Stimulated activated CD8-positive, alpha-beta memory T cell treated with anti-CD3 and anti-CD28 coated beads, Interleukin-4, amount 100 ng/mL, for 4 hours (primary cell): ENCODE measurements at places on chromosomes 4 and X.

DNA sequence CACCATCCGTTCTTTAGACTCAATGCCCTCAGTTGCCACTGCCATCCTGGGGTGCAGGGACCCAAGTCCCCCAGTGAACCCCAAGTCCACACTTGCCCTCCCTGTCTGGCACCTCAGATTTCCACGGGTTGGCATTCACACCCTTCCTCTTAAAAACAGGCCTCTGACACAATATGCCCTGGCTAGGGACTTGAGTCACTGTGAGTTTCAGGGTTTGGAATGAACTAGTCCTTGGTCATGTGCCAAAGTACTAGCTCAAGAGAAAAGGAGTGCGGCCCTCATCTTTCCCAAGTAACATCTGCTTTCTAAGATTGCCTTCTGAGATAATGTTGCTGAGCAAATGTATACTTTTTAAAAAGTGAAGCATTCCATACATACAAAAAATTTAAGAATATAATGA, 134.0 kb downstream of the MID1 start:
- no peak for DNase-seq

GRCh38 chrX:13074297-13075262, 30.2 kb upstream of the FAM9C start:
- DNase-seq = no peak

DNA sequence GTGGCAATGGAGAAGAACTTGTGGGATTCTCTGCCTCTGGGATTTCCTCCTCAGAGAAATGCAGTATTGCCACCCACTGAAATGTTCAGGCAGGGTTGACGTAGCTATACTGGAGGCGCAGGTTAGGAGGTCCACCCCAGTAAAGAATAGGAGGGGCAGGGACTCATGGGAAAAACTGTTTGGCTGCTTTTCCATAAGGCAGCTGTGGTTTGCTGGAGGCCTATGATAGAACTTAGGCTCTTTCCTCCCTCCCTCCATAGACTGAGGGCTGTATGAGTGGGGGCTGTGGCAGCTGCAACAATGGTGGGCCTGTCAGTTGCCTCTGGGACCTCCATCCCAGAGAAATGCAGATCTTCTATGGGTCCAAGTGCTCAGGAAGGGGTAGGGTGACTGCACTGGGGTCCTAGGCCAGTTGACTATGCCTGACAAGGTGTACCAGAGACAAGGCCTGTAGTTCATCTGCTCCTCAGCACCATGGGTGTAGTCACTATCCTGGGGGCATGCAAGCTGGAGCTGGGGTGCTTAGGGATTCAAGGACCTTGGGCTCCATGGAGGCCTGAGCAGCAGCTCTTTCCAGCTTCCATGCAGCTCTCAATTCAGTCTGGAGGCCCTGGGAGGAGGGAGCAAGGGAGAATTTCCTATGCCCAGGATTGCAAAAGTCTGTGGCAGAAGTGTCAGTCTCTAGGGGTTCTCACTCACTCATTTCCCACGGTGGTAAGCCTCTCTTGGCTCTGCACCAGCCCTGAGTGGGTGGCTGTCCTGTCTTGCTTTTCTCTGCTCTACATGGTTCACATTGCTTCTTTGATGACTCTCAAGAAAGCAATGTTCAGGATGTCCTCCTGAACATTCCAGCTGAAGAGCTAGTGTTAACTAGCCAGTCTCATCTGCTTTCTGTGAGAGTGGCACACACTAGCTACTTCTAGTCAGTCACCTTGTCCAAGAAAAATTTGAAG, 353.0 kb downstream of the IDS start:
- DNase-seq = no peak

DNA sequence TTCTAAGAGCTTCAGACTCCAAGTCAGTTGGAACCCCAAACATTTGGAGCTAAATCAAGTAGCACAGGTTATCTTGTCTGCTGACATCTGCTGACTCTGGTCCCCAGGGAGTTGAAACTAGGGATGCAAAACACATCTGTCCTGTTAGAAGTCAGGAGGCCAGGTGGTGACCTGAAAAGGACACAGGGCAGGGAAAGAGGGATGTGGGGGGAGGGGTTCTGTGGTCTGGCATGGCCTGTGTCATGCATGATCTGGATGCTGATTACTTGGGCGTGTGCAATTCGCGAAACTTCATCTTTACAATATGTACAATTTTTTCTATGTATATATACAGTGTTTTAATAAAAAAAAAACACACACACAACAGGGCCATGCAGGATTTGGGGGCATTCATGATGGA, 55.3 kb downstream of the FHDC1 start:
- DNase-seq = no peak

DNA sequence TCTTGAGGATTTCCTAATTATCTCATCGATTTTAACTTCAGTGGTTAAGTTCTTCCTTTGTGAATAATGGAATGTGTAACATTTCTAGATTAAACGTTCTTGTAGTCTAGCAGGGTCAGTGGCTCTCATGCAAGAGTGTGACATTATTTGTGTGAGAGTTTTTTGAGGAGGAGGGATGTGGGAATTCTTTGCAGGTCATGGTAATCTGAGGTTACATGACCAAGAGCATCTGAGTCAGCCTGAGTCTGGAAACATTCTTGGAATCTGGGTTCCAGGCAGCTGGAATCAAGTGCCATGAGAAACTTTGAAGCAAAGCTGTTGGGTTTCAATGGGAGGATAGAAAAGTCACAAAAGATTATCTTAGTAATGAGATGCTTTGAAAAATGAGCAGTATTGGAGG, 49.5 kb downstream of the GK start:
- no peak for DNase-seq

DNA sequence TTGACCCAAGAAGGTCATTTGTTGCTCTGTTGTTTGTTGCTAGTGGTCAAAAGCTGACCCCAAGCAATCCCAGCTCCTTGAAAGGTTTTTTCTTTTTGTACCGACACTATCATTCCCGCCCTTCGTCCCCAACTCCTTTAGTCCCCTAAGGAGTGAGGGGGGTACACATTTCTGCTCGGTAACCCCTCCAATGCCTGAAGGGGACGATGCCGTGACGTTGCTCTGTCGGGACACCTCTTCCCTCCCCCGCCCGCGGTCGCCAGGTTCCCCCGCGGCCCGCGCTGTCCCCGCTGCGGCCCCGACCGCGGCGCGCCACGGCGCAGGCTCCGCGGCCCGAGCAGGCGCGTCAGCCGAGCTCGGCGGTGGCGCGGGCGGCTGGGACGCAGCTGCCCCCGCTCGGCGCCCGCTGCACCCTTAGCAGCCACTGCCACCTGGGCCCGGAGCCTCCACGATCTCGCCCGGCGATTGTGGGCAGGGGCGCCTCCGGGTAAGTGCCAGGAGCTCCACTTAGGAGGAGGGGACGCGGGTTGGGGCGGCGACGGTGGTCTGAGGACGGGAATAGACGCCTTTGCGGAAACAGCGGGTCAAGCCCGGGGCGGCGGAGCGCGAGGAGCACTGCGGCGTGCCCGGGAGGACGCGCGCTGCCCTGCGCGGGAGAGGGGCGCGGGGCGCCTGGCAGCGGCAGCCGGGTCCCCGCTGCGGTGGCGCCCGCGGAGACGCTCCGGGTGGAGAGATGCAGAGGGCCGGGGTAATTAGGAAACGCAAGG, at the start of gene GLRB:
Gene GLRB (plus strand): TSS at position 340 of the 767 bp plus-strand sequence. CDS start 1,875 bp downstream, outside the sequence.
- no peak for DNase-seq

DNA sequence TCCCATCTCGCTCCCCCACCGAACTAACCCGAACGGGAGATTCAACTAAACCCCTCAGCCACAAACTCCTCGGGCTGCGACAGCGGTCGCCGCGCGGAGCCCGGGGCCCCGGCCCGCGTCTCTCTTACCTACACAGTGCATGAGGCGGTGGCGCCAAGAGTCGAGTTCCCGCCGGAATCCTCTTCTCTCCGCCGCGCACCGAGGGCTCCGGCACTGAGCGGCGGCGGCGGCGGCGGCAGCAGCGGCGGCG, 160 bp downstream of the LCORL start:
- no peak for DNase-seq

GRCh38 chr4:67634741-67635140, 66.2 kb downstream of the UBA6 start:
- DNase-seq = no peak

DNA sequence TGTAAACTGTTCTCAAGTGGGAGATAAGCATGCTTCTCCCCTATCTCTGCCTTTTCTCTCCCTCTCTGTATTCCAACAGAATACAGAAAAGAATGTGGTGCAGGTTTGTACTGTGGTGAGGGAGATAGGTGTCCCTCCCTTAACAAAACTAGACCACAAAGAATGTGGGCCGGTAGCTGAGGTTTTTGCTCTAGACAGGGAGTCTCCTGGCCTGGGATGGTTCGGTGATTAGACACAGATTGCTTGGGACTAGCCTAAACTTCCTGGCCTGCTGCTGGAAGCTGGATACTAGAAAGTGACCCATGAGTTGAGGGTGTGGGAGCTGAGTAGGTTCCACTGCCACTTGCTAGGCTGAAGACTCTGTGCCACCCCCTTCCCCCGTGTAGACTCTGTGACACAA, 143.0 kb downstream of the CXXC4 start:
- DNase-seq = no peak

- DNase-seq = no peak
Measured at GRCh38 chr4:179605196-179605595, 2163.0 kb upstream of the AGA start.

GRCh38 chrX:133415276-133416105, at the start of gene GPC4:
GPC4 (minus strand) TSS chrX:133415489; CDS start chrX:133414965, 524 bp downstream.
- no peak for DNase-seq

GRCh38 chr4:154276496-154276895, 215.1 kb downstream of the DCHS2 start:
- no peak for DNase-seq

DNA sequence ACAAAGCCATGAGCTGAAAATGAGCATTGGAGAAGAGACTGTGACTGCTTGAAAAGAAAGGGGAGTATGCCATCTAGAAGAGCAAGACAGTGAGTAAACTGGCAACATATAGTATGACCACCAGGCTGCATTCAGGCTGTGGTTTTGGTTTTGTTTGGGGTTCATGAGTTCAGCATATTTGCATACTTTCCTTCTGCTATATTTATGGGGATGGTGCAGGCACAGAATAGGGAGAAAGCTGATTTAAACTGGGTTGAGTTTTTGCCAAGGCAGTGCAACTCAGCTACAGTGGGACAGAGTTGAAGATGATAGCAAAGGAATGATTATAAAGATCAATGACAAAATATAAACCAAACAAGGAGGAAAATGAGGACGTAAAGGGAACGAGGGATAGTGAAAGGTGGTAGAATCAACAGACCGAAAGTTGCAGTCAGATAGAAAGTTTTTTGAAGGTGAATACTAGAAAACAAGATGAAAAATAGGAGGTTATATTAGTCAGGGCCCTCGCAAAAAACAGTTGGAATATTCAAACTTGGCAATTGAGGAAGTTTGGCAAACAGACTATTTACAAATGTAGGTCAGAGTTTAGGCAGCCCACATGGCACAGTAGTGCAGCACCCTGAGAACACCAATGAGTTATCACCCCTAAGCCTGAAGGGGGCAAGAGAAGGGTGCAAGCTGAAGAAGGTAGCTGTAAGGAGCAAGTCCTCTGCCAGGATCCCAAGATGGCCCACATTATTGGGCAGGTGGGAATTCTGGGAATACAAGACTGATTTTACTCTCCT, 114.8 kb upstream of the MAP9 start:
- no peak for DNase-seq

- DNase-seq = no peak
Measured at GRCh38 chrX:124117325-124117724, 155.8 kb downstream of the STAG2 start.

- DNase-seq = no peak
Measured at GRCh38 chrX:41258871-41259270, 75.1 kb upstream of the DDX3X start.

DNA sequence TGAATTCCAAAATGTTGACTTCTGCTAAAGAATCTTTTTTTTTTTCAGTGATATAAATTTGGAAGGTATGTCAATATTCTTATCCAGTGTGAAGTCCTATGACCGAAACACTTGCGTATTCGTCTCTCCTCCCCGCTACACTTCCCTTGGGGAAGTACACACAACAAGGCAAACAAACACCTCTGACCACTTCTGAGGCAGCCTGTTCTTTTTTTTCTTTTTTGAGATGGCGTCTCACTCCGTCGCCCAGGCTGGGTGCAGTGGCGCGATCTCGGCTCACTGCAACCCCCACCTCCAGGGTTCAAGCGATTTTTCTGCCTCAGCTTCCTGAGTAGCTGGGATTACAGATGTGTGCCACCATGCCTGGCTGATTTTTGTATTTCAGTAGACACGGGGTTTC, 78.1 kb upstream of the DHRSX start:
- no peak for DNase-seq

GRCh38 chr4:156473151-156473550, 498.4 kb downstream of the PDGFC start:
- DNase-seq = no peak

DNA sequence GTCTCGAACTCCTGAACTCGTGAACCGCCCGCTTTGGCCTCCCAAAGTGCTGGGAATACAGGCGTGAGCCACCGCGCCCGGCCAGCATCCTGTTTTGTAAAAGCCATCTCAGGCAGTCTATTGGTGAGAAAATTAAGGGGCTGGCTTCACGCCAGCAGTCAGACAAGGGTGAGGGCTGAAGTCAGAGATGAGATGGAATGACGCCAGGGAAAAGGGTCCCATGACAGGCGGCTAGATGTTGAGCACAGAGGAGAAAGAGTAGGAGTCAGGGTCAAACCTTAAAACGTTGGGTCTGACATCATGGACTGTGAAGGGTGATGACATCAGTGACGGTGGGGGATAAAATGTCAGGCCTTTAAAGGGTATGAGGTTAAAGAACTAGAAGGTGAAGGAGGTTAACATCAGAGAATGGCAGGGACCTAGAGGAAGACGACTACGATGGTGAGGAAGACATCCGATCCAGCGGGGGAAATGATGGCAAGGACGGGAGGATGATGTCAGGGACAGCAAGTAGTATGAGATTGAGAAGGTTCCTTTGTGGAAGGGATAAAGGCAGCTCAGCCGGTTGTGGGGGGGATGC, 504 bp upstream of the RBM3 start:
- DNase-seq = no peak

DNA sequence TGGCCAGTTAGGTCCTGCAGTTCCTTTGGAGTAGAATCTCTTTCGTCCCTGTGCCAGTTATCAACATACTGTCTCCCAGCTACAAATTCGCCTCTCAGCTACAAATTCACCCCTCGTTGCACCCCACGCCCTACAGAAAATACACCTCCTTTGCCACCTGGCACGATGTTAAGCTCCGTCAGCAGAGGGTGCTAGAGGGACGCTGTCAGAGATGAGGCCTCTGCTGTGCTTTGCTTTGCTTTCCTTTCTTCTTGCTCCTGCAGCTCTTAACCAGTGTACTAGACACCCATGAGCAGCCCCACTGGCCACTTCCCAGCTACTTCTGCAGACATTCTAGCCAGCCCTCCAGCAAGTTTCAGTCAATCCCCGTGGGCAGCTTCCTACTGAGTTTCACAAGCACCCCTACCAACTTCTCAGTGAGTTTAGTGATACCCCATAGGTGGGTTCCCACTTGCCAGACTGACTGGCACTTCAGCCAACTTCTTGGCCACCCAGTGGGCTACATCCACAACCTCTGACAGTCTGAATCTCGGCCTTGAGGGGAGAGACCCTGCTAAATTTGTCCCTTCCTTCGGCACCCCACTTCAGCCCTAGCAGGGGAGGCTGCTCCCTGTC, 21.8 kb downstream of the HAUS3 start:
- peak; percentile 68 for DNase-seq

- no peak for DNase-seq
Measured at GRCh38 chrX:45050558-45050957, 150.1 kb downstream of the DIPK2B start.

GRCh38 chr4:7435471-7436061, 836 bp upstream of the PSAPL1 start:
- no peak for DNase-seq

- DNase-seq = no peak
Measured at GRCh38 chr4:160299177-160299576, 1196.3 kb downstream of the RAPGEF2 start.
